ENCODE measurements at places on chromosomes 6 and 20. TPM values are rescaled to one million over a fixed set of nuclear protein-coding genes. Genes with fewer than 3 reads are reported as not detected.

The CLPSL2 gene
- total RNA-seq, result not detected

The PPIL6 gene
- total RNA-seq, result 21.2 TPM

The TSBP1 gene
- not detected for total RNA-seq

The F13A1 gene
- not detected for total RNA-seq

The NPEPL1 gene
- 21.6 TPM for total RNA-seq

The MAP1LC3A gene
- total RNA-seq, result 6.2 TPM

The LAMA5 gene
- 50.9 TPM for total RNA-seq

The RAE1 gene
- total RNA-seq, result 22.9 TPM

The MLN gene
- total RNA-seq, result not detected

The SMIM8 gene
- total RNA-seq, result 7.8 TPM
